8988T (cell line): ENCODE measurements at places on chromosomes 5 and 9.

- no peak for DNase-seq
Observed at GRCh38 chr5:61816585-61817450, 484.8 kb downstream of the ZSWIM6 start.

DNA sequence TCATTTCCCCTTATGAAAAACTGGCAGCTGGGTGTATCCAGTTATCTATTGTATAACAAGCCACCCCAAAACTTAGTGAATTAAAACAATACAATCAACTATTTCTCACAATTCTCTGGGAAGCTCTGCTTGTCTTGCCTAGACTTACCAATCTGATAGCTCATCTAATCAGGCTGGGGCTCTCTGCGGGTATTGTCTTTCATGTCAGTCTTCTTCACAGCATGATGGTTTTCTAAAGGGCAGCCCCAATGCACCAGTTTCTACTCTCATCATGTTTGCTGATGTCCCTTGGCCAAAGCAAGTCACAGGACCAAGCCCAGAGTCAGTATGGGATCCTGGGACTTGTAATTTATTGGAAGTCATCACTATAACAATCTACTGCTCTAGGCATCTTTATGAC is 433.5 kb downstream of the KIAA0825 start:
- no peak for DNase-seq

GRCh38 chr5:74617202-74617601 is 23.3 kb downstream of the ENC1 start:
- no peak for DNase-seq

DNA sequence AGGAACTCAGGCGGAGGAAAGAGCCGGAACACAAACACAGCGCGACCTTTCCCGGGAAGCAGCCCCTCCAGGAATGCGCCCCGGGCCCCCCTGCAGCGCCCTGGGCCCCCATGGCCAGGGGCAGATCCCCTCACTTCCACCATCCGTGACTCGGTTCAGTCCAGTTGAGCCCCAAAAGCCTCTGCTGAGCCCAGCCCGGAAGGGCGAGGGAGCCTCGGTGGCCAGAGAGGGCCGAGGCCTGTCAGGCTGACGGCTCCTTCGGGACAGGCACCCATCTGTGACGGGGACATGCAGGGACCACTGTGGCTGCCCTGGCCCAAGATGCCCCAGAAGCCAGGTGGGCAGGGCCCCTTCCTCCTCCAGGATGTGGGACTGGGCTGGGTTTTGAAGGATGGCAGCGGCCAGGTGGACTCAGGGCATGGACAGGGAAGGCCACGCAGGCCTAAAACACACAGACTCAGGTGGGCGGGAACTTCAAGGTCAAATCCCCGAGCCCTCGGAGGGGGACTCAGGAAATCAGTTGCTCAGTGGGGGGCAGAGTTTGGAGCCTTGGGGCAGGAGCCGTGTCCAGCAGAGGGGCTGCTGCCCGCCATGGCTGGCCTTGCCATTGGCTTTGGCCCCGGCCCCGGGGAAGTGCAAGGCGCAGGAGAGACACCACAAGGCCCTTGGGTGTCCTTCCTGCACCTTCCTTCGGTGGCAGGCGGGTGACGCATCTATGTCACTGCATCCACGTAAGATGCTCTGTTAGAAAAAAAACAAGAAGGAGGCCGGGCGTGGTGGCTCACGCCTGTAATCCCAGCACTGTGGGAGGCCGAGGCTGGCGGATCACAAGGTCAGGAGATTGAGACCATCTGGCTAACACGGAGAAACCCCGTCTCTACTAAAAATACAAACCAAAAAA is 29.7 kb upstream of the ABO start:
- no peak for DNase-seq
